ENCODE measurements at places on chromosomes 6 and 20.

GRCh38 chr6:31559958-31560696 lies 12.0 kb upstream of the LTA start:
- DNase-seq, result no peak

GRCh38 chr6:18861204-18861603 lies 474.1 kb downstream of the RNF144B start:
- no peak for DNase-seq

DNA sequence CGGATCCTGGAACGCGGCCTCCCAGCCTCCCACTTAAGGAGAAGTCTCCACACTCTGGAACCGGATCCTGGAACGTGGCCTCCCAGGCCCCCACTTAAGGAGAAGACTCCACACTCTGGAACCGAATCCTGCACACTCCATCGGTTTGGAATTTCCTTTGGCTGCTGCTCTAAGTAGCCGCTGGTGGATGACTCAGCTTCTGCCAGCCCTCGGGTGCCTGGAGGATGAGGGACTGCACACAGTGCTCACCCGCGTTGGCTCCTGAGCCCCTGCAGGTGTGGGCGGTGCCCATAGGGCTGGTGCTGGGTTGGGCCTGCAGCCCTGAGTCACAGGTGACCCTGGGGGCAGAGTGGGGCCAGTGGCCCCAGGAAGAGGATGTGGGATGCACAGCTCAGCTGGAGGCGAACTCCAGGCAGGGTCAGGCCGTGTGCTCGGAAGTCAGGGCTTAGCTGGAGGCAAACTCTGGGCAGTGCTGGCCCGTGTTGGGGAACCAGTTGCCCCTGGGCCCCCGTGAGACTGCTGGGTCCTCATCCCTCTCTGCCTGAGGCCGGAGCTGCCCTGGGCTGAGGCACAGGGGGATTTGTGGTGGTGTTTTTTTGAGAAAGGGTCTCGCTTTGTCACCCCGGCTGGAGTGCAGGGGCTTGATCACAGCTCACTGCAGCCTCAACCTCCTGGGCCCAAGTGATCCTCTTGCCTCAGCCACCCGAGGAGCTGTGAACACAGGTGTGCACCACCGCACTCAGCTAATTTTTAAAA lies 13.9 kb upstream of the TNFRSF6B start:
- no peak for DNase-seq

DNA sequence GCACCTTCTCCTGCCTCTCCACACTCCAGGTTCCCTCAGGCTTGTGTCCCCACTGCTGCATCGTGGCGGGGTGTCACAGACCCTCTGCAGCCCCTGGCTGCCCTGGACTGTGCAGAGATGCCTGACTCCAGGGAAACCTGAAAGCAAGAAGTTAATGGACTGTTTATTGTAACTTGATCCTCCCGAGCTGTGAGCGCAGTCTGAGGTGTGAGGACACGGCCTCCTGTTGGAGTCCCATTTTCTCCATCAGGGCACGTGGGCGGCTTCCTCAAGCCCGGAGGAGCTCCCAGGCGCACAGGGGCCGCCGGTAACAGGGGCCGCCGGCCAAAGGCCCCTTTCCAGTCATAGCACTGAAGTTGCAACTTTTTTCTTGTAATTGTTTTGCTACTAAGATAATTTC lies 16.9 kb downstream of the RBM38 start:
- no peak for DNase-seq

GRCh38 chr20:53972179-53972578 lies 98.2 kb downstream of the BCAS1 start:
- no peak for DNase-seq

- no peak for DNase-seq
Measured at GRCh38 chr6:163401039-163401885, 13.3 kb upstream of the QKI start.

GRCh38 chr20:11499101-11499634 lies 418.5 kb upstream of the BTBD3 start:
- DNase-seq, result no peak

DNA sequence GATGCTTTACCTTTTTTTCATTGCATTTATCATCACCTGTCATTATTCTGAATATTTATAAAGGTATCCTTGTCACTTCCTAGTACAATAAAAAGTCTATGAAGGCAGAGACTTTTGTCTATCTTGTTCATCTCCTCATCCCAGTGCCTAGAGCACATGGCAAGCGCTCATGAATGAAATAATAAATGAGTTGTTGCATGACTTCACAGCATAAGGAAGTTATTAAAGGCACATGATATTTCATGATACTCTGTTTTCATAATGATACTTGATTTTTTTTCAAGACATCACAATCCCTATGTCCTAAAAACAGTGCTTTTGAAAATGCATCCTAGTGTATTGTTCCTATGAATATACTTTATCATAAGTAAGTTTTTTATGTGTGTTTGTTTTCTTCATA lies 310.6 kb upstream of the RSPO3 start:
- DNase-seq, result no peak

GRCh38 chr20:52305858-52306257 lies 114.3 kb upstream of the ZFP64 start:
- DNase-seq, result peak; percentile 25

DNA sequence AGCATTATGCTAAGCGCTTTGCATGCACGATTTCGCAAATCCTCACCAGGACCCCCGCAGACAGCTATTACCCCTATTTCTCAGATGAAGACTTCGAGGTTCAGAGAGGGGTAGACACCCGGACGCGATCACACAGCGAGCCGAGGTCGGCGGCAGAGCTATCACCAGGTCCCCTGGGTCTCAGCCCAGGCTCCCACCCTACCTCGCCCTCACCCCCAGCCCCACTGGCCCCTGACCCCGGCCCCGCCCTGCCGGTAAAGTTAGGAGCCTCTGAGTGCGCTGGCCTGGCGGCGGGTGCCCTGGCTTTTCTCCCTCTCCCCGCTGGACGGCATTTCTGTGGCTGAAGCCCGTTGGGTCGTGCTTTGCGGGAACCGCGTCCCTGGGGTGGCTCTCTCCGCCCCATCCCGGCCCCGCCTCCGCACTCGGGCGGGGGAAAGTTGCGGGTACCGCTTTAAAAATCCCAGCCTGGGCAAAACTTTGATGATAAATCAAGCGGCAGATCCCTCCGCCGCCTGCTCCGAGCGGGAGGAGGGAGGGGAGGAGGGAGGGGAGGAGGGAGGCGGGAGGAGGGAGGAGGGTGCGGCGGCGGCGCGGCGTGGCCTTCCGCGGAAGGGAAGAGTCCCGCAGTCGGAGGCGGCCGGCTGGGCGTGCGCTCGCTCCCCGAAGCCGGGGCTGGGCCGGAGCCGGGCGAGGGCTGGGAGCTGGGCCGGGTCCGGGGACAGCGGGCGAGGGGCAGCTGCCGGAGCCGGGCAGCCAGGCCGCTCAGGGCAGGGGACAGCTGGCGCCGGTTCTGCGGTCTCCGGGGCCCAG lies at the start of gene VSTM2L:
Gene VSTM2L, plus strand, starts transcription at position 624 of the 810 bp plus-strand sequence. CDS start 224 bp downstream, outside the sequence.
- DNase-seq, result no peak

GRCh38 chr6:5205877-5206850 lies 54.6 kb downstream of the LYRM4 start:
- no peak for DNase-seq

GRCh38 chr6:487956-488355 lies 96.4 kb downstream of the IRF4 start:
- no peak for DNase-seq

- DNase-seq, result peak; percentile 14
Measured at GRCh38 chr20:5000263-5001173, 792 bp downstream of the SLC23A2 start.

DNA sequence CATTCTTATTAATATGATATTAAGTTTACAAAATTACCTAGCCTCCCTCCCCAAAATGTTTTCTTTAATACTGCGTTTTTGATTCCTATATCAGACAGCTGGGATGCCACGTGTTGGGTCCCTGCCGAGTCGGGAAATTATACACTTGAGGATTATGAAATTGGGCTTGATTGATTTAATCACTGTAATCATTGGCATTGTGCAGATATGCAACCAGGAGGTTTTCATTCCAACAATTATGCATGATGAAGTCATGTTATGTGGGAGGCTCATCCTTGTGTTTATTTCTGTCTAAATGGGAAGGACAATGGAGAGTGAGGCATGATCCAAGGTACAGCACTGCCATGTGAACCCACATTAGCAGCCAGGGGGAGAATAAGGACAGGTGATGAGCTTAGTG lies 30.6 kb upstream of the RIPOR2 start:
- no peak for DNase-seq

GRCh38 chr6:107390685-107391435 lies 68.5 kb downstream of the PDSS2 start:
- no peak for DNase-seq

GRCh38 chr6:135522965-135523692 lies 25.6 kb upstream of the AHI1 start:
- no peak for DNase-seq

- DNase-seq, result no peak
Measured at GRCh38 chr6:60867548-60867947, 1418.5 kb downstream of the KHDRBS2 start.

- no peak for DNase-seq
Measured at GRCh38 chr6:133623621-133624020, 265.3 kb upstream of the TCF21 start.

DNA sequence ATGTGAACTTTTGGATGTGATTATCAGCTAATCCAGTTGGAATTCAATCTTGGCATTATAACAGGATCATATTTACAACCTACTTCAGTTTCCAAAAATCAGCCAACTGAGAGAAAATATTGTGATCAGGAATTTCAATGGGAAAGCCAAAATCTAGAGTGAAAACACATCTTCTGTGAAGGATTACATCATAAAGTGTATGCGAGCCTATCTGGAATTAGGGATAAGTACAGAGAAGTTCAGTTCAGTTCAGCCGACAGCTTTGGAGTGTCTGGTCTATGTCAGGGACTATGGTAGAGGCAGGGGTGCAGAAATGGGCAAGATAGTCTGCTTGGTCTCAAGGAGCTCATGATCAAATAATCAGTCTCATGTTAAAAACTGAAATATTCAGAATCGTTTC lies 12.3 kb upstream of the PRIM2 start:
- no peak for DNase-seq

DNA sequence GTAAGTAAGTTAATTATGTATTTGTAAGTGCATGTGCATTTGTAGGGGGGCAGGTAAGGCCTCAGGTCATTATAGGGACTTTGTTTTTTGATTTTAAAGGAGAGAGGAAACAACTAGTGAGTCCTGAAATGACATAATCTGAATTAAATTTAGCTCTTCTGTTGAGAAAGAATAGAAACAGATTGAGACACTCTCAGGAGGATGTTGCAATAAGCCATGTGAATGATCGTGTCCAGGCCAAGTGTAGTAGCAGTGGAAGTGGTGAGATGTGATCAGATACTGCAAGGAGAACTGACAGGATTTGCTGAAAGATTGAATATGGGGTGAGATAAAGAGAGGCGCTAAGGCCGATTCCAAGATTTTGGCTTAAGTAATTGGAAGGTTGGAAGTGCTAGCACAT lies 2.6 kb upstream of the CENPW start:
- DNase-seq, result no peak

GRCh38 chr6:43493833-43494232 lies 16.3 kb downstream of the LRRC73 start:
- no peak for DNase-seq

- no peak for DNase-seq
Measured at GRCh38 chr20:25338112-25339023, 52.3 kb downstream of the ABHD12 start.

GRCh38 chr20:44319839-44320422 lies 8.9 kb upstream of the FITM2 start:
- DNase-seq, result no peak

GRCh38 chr20:44576297-44576696 lies 6.1 kb upstream of the PKIG start:
- DNase-seq, result no peak

DNA sequence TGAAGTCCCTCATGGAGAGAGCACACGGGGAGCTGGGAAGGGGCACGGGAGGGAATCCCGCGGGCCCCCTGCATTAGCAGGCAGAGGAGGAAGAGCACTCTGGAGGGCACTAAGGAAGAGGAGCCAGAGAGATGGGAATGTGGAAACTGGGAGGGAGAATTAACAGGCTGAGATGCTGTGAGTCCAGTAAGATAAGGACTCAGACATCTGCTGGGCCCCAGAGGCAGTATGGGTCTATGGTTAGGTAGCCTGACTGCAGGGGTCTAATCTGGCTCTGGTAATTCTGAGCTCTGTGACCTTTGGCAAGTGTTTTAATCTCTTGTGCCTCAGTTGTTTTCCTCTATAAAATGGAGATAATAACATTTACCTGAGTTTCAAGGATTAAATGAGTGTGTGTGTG lies 15.7 kb upstream of the SRSF3 start:
- no peak for DNase-seq

DNA sequence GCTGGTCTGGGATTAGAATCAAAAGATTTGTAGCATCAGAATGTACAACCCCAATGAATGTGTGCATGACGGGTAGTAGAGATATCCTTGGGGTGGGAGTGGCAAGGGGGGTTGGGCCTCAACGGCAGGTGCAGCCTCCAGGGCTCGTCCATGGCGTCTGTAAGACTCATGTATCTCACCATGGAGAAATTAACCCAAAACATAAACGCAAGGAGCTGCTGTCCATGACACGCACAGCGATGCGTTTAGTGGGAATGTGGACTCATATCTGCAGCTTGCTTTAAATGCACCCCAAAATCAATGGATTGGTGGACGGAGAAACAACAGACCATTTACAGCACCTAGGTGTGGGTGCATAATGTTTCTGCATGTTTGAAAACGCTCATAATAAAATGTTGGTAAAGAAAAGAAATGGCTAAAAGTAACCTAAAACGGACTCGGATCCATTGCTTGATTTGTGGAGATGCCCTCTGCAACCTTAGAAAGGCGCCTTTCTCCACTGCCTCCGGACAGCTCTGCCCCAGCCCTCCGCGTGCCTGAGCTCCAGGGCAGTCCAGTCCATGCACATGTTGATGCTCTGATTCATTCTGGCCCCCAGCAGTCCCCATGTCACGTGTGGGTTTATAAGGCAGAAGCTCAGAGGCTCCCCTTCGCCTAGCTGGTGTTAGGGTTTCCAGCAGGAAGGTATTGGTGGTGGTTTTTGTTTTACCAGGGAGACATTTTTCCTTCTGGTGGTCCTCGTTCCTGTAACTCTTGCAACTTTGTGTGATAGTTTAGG lies 24.5 kb downstream of the PYGB start:
- no peak for DNase-seq

GRCh38 chr6:156866220-156867015 lies 89.2 kb downstream of the ARID1B start:
- no peak for DNase-seq

DNA sequence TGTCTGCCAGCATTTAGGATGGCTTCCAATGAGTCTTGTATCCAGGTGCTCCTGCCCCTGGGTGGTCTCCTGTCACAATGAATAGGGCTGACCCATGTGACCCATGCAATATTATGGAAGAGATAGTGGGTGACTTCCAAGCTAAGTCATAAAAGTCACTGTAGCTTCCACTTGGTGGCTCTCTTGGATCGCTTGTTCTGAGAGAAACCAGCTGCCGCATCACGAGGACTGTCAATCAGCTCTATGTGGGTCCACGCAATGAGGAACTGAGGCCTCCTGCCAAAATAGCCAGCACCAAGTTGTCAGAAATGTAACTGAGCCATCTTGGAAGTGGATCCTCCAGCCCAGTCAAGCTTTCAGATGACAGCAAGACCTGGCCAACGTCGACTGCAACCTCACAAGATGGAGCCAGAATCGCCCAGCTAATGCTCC lies 14.9 kb upstream of the MATN4 start:
- DNase-seq, result no peak

GRCh38 chr20:64232794-64233193 lies 22.8 kb upstream of the PCMTD2 start:
- DNase-seq, result no peak

- no peak for DNase-seq
Measured at GRCh38 chr6:11111769-11112437, 378 bp upstream of the ERVFRD-1 start.
